ENCODE measurements at places on chromosomes 12 and 14. TPM values are rescaled to one million over a fixed set of nuclear protein-coding genes. Genes with fewer than 3 reads are reported as not detected.

DNA sequence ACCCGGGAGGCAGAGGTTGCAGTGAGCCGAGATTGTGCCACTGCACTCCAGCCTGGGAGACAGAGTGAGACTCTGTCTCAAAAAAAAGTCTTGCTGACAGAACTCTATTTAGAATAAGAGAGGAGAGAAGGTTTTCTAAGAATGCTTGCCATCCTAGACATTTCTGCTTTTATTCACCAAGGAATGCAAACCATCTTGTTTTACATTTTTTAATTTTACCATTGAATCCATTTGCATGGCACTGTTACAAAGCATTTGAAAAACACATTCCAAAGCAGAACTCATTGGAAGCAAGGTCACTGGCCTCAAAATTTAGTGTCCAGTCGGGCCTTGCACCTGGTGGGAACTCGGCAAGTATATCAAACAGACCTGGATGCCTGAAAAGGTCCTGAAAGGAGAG is 44.2 kb upstream of the RASSF3 start:
- no peak for DNase-seq

DNA sequence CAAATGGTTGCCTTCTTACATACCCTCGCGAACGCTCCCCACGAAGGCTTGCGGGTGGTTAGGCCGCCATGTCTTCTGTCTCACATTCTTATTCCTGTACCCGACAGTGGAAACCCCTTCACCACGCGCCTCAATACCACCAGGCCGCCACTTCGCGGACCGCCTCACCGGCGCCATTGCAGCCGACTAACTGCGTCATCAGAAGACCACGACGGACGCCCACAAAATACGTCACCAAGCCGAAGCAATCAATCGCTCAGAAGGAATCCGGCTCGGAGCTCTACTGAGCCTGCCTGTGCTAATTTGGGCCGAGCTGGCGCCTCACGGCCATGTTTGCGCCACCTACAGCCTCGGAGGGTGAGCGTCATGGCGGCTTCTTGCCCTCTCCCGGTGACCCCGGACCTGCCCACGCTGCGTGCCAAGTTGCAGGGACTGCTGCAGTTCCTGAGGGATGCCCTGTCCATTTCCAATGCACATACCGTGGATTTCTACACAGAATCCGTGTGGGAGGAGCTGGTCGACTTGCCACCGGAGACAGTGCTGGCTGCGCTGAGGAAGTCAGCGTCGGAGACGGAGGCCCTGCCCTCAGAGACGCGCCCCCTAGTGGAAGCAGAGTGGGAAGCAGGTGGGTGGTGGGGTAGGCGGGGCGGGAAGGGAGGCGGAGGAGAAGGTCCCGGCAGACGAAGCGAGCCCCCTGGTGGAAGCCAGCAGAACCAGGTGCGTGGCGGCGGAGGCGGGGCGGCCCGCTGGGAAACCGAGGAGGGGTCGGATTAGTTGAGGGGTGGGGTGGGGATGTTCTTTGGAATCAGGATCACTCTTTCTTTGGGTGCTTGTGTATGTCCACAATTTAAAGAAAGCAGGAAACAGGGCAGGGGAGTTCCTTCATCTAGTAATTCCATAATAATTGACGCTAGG is at the start of the genes CCDC59 and METTL25:
CCDC59 (minus strand) TSS at position 188 of the 915 bp plus-strand sequence; CDS start at position 177, 11 bp downstream.
METTL25 (plus strand) TSS at position 330 of the 915 bp plus-strand sequence; CDS start at position 367, 37 bp downstream.
- peak; percentile 98 for DNase-seq

DNA sequence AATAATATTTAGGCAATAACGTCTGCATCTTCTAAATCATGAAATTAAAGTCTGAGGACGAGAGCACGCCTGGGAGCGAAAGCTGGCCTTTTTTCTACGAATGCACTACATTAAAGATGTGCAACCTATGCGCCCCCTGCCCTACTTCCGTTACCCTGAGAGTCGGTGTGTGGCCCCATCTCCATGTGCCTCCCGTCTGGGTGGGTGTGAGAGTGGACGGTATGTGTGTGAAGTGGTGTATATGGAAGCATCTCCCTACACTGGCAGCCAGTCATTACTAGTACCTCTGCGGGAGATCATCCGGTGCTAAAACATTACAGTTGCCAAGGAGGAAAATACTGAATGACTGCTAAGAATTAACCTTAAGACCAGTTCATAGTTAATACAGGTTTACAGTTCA is 19.3 kb downstream of the CKB start:
- DNase-seq: no peak

DNA sequence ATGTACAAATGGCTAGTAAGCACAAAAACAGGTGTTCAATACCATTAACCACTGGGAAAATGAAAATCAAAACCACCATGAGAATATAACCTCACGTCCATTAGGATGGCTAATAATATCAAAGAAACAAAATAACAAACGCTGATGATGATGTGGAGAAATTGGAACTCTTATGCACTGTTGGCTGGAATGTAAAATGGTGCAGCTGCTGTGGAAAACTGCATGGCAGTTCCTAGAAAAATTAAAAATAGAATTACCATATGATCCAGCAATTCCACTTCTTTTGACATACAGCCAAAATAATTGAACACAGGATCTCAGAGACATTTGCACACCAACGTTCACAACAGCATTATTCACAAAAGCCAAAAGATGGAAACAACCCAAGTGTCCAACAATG is 51.5 kb downstream of the TMPRSS12 start:
- no peak for DNase-seq

DNA sequence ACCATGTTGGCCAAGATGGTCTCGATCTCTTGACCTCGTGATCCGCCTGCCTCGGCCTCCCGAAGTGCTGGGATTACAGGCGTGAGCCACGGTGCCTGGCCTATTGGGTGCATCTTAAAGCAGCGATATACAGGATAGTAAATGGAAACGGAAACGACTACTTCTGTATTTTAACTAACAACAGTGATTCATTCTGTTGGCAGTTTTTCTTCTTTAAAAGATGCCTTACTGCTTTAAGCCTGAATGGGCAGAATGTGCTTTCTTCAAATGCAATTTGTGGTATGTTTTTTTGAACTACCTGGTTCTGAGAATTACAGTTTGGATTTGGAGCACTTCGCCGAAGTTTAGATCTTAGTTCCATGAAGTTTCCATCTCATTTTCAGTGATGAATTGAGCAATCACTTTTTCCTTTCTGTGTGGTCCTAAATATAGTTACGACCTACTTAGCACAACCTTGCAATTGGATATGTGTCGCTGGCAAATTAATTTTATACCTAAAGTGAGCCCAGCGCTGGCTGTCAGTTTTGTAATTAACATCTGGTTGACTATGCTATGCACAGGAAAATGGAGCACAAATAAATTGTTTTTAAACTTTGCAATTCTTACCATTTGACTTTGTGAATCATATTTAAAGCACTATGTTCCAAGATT is 53.6 kb upstream of the EIF5 start:
- DNase-seq: no peak

- no peak for DNase-seq
Observed at GRCh38 chr14:92314182-92314581, 8.8 kb upstream of the SLC24A4 start.

- DNase-seq: no peak
Observed at GRCh38 chr12:92488735-92489134, 214.1 kb upstream of the PLEKHG7 start.

DNA sequence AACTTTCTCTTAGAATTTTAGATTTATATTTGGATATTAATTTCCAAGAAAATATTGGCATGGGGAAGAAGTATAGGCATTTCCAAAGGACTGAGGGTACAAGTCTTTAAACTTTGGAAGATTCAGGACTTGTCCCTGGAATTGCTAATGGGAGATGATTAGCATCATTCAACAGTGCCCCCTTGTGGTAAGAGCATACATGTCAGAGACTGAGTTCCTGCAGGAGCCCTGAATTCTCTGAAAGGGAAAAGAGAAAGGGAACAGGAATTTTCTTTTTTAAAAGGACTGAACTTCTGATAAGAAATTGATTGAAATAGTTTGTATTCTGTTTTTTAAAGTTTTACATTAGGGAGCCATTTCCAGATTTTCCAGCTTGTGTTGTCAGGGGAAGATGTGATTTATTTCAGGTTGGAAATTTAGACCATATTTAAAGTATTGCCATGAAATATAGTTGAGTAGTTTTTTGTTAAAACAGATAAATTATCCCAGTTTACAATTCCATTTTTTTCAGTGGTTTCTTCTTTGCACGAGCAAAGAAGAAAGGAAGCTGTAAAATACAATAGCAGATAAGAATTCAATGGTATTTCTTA is 44.0 kb upstream of the REP15 start:
- DNase-seq: peak; percentile 72

GRCh38 chr14:33350366-33350990 is 411.8 kb downstream of the NPAS3 start:
- no peak for DNase-seq

- no peak for DNase-seq
Observed at GRCh38 chr14:102227184-102227964, 77.6 kb downstream of the MOK start.

- no peak for DNase-seq
Observed at GRCh38 chr12:19376691-19377090, 62.6 kb upstream of the AEBP2 start.

GRCh38 chr12:103851127-103851526 is 10.1 kb upstream of the NT5DC3 start:
- DNase-seq: no peak

GRCh38 chr12:65022421-65022820 is 98.7 kb downstream of the WIF1 start:
- DNase-seq: no peak

DNA sequence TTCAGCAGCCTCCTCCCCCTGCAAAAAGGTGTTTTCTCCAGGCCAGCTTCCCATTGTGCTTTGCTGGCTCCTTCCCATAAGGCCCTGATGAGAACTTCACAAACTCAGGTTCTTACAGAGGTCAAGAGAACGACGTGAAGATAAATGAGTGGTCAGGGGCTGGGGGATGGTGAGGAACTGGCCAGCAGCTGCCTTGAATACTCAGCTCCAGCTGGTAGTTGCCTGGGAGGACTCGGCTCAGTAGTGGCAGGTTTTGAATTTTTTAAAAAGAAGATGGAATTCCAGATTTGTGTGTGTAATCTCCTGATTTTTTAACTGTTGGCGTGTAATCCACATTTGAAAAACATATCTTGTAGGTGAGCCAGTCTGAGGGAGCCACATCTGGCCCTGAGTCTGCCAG is 5.9 kb downstream of the DDX55 start:
- no peak for DNase-seq

DNA sequence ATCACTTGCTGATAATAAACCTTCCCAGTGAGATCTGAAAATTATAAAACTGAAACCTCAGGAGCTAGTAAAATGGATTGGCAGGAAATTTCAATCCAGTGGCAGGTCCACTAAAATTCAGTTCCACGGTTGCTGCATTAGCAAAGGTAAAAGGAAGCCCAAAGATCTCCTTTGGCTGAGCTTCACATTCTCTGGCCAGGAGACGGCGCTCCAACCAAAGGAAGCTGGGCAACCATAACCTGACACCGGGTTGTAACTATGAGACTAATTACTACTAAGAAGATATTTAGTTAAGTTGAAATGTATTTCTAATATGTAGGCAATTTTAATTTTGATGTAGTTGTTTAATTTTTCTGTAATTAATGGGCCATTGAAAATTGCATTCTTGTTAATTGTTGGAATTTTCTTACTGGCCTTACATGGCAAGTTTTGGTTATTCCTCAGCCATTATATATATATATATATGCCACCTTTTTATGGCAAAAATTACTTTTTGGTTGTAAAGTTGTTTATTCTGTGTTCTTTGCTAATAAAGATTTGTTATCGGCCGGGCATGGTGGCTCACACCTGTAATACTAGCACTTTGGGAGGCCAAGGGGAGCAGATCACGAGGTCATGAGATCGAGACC is 17.0 kb downstream of the OR8S1 start:
- DNase-seq: peak; percentile 60

The TAS2R9 gene
- not detected for total RNA-seq

The ACYP1 gene
- total RNA-seq: 33.2 TPM

The HHIPL1 gene
- not detected for total RNA-seq

The FAM90A1 gene
- 0.50 TPM for total RNA-seq

The EEA1 gene
- 27.4 TPM for total RNA-seq

The WSCD2 gene
- not detected for total RNA-seq

The GDF3 gene
- total RNA-seq: not detected

All from Calu3 (cell line).